NCI-H748 treated with DMSO at 0.1 percent for 48 hours (cell line): ENCODE measurements at places on chromosomes 1 and 21.

- DNase-seq = no peak
These were observed 840.6 kb downstream of the BRINP3 start for GRCh38 chr1:189637041-189637440.

- no peak for DNase-seq
These were observed 15.8 kb upstream of the MAGOH start for GRCh38 chr1:53254011-53254640.

- DNase-seq = no peak
These were observed 6.9 kb upstream of the PLA2G2D start for GRCh38 chr1:20126041-20126805.

DNA sequence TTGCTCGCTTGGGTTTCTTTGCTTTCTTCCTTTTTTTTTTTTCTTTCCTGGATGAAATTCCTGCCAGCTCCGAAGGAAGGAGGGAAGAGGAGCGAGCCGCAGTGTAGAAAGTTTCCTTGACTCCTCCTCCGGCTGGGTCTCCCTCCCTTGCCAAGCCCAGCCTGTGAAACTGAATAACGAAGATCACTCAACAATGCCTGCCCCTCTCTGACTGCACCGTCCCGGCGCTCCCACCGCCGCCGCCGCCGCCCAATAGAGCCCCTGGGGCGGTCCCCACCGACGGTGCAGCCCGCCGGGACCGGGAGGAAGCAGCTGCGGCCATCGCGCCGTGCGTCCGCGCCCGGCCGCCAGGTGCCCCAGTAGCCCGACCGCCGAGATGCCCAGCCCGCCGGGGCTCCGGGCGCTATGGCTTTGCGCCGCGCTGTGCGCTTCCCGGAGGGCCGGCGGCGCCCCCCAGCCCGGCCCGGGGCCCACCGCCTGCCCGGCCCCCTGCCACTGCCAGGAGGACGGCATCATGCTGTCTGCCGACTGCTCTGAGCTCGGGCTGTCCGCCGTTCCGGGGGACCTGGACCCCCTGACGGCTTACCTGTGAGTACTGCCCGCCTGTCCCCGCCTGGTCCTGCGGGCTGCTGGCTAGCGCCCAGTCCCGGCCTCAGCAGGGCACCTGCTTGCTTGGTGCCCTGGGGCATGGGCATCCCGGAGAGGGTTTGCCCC is at the start of gene LGR6:
Gene LGR6 (plus strand): TSS at position 186 of the 714 bp plus-strand sequence. CDS start 191 bp downstream, at position 377.
- no peak for DNase-seq

DNA sequence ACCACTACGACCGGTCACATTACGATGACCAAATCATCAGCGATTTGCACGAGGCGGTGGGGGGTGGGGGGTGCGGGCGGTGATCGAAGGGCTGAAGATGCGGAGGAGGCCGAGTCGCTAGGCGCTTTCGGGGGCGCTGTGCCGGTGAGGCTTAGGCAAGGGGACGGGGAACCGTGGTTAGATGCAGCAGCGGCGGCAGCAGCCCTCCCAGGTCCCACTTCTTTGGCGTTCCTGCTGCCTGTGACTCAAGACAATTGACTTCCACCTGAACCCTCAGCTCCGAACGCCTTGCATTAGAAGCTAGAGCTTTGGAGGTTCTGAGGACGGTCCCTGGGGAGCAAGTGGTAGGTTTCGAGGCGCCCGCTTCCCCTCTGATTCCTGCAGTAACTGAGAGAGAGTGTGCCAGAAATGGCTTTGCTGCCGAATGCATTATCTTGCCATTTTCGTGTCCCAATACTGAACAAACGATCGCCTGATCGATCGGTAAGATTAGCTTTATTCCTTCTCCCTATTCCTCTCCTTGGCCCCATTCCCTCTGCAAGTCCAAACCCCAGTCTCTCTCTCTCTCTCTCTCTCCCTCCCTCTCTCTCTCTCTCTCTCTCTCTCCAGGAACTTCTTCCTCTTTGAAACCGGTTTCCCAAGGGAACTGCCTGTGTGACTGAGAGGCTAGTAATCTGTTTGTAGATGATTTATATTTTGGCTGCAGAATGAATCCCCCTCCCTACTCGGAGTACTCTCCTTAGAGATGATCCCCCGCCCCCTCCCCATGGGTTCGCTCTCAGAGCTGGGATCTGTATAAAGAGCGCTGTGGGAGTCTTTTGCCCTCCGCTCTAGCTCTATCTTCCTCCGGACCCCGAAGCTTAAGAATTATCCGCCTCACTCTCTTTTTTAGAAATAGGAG is 735 bp upstream of the BRINP3 start:
- peak; percentile 38 for DNase-seq

DNA sequence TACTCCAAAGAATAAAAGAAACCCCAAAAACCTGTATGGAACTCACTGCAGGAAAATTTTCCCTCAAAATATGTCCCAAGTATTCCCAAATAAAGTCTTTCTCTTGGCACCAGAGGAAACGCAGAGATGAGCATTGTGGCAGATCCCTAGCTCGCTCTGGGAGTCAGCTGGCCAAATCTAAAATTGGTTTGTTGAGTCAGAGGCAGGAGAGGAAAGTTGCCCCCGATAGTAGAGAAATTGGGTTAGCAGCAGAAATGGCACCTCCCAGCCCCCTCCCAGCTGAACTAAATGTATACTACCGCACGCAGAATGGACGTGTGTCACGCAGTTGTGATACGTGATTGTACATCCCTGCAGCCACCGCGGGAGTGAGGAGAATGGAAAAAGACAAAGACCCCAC is 39.9 kb upstream of the TARBP1 start:
- DNase-seq = no peak

GRCh38 chr1:87644033-87644578 is 315.4 kb downstream of the LMO4 start:
- DNase-seq = no peak

DNA sequence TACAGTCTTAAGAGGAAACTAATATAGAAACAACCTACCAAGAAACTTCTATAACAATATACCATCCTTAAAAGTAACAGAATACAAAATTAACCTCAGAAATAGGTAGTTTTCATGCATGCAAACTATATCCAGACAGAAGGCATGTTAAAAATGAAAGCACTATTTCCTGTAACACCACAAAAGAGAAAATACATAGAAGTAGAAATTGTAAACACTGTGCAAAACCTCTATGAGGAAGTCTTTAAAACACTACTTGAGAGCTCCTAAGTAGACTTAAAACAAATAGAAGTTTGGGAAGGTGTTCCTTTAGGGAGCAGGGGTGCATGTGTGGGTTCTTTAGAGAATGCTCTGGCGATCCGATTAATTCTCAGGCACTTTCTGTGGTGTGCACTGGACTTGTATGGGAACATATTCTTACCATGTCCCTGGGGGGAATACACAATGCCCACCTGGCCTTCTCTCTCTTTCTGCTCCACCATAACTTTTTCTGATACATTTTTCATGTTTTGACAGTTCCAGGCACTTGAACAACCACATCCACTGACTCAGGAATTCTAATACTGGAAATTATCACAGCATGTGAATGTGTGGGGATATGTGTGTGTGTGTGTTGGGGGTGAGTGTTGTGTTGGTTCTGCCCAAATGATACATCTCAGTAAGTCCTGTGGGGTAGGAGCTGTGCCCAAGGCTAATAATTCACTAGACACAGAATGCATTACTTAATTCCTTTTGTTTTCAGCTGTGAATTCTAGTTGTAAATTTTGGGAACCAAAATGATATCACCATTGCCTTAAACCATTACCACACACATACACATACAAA is 866.3 kb upstream of the B3GALT2 start:
- no peak for DNase-seq
